ENCODE measurements at places on chromosomes 7 and 10.
A peak's percentile ranks its signal among the peaks of the same experiment; 100 is the strongest.

- peak; percentile 46 for DNase-seq
Observed at GRCh38 chr10:128629111-128630096, 503.2 kb upstream of the MKI67 start.

DNA sequence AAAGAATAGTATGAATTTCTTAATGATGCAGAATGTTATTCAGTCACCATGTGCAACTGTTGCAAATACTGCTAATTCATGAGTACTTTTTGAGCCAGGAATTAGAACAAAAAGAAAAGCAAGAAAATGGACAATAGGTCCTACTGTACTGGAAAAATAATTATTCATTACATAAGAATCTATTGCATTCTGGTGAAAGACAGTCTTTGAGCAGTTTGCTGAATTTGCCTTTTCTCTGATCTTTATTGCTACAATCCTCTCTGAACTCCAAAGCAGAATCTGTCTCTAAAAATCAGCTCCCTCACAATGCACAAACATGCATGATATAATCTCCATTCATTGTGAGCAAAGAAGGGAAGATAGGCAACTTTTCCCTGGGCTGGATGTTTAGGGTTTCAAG is 12.8 kb downstream of the IFIT2 start:
- no peak for DNase-seq

DNA sequence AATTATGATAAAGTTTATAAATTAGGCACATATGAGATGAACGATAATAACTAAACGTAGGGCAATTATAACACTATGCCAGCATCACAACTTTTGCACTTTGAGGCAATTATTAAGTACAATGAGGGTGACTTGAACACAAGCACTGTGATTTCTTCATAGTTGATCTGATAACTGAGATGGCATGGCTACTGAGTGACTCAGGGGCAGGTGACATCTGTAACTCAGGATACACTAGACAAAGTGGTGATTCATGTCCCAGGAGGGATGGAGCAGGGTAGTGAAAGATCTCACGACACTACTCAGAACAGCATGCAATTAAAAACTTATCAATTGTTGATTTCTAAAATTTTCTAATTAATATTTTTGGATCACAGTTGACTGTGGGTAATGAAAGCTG is 98.3 kb upstream of the ARHGAP21 start:
- DNase-seq = peak; percentile 31

DNA sequence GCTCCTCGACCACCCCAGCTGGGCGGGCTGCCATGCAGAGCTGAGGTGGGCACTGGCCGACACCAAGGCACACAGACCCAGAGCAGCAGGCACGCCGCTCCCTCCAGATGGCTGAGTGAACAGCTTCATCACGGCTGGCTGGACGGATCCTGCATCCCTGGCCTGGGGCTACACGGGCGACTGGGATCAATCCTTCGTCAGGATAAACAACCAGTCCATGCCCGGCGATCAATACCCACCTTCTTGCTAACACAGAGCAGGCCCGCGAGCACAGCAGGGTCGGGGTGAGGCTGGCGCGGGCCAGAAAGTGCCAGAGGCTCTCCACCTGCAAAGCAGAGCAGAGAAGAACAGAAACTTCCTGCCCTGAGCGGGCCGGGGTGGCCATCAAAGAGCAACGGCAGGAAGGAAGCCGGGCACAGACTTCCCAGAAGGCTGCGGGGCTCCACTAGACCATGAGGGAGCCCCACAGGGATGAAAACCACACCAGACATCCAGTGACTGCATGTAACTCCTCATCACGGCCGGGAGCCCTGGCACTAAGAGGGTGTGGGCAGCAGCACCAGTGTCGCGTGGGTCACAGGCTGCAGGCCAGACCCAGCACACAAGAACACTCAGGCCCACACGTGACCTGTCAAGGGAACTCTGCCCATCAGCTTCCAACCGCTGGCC is 166.4 kb downstream of the MAD1L1 start:
- no peak for DNase-seq

- DNase-seq = peak; percentile 92
Observed at GRCh38 chr7:68269405-68269804, 1272.8 kb downstream of the TYW1 start.

- DNase-seq = no peak
Observed at GRCh38 chr7:30941582-30942323, 22.0 kb upstream of the GHRHR start.

- no peak for DNase-seq
Observed at GRCh38 chr7:100629117-100629716, 12.1 kb downstream of the TFR2 start.

DNA sequence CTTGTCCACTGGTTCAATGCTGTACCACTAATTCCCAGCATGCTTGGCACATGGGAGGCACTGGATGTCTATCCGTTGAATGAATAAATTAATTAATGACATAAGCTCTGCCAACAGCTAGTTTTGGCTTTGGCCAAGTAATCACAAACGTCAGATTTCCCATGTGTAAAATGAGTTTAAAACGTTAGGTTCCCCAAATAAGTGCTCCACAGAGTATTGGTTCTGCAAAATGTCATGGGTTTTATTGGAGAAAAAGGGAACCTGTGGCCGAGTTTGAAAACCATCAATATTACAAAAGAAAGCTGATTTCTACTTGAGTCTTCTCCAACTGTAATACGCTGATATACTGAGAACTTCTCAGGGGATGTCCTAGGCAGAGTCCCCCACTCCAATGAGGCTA is 23.2 kb downstream of the ELMO1 start:
- DNase-seq = no peak

DNA sequence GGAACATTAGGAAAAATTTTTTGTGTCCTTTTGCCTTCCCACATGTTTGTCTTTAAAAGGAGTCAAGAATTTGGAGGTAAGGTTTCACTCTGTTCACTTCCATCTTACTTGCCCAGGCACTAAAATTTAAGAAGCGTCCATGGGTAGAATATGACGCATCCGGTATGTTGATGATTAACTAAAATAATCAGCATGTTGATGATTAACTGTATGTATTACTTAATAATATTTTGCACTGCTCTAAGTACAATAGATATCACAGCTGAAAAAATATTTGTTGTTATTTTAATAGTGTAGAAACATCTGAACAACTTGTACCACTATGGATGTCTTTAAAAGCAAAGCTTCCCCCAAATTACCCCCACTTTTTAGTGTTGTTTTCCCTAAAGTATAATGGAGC is 11.5 kb downstream of the ANKRD22 start:
- no peak for DNase-seq

- DNase-seq = peak; percentile 95
Observed at GRCh38 chr10:6218692-6219493, 16.2 kb downstream of the PFKFB3 start.

DNA sequence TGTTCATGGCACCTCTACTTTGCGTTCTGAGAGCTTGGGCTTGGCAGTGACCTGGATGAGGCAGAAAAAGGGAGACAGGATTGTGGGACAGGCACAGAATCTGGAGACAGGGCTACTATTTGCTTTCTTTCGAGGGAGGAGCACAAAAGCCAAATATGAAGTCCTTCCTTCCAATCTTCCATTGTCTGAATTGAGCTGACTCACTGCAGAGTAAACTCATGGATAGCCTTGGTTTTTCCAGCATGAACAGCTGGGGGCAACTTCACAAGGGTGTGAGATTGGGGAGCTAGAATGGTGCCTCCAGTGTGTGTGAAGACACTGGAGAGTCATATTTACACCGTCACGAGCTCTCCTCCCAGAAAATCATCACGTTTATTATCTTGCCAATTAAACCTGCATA is 55.6 kb upstream of the NRP1 start:
- DNase-seq = no peak

GRCh38 chr7:121420976-121421375 is 24.9 kb upstream of the FAM3C start:
- no peak for DNase-seq

- no peak for DNase-seq
Observed at GRCh38 chr7:94160719-94161435, 156.7 kb upstream of the BET1 start.

GRCh38 chr7:8357536-8357935 is 75.9 kb upstream of the NXPH1 start:
- no peak for DNase-seq

DNA sequence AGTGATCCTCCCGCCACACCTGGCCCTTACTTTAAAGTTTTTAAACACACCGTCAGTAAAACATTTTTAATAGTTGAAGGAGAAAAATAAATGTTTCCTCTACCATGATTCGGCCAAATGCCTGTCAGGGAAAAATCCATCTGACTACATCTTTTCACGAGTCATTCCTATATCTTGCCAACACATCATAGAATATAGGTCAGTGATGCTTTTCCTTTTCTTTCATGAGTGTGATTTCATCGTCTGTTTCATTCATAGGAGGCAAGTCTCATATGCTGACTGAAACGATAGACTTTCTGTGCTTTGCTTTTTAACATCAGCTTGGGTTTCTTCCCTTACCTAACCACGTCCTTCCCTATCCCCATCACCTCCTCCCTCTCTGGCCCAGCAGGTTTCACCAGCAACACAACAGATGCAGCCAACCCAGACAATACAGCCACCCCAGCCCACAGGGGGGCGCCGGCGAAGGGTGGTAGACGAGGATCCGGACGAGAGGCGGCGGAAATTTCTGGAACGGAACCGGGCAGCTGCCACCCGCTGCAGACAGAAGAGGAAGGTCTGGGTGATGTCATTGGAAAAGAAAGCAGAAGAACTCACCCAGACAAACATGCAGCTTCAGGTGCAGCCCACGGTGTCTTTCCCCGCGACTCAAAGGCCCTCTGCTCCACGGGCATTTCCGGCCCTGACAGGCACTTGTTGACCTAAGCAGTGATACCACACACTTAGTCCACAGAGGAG is 149.2 kb downstream of the TRIL start:
- DNase-seq = peak; percentile 73

GRCh38 chr7:150358433-150358832 is 10.2 kb upstream of the REPIN1 start:
- no peak for DNase-seq

DNA sequence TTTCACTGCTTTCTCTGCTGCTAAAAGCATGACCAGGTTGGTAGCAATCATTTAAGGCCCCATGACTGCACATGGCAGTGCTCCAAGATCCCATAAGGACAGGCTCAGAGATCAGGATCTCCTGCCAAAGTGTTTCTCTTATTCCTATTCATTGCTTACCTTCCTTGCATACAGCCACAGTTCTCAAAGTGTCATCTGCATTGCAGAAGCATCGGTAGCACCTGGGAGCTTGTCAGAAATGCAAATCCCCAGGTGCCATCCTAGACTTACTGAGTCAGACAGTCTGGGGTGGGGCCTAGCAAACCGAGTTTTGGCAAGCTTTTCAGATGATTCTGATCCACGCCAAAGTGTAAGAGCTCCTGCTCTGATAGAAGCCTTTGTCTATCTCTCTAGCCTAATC is 489.0 kb upstream of the AUTS2 start:
- no peak for DNase-seq

- DNase-seq = no peak
Observed at GRCh38 chr7:132045481-132045980, 489.1 kb upstream of the PODXL start.

DNA sequence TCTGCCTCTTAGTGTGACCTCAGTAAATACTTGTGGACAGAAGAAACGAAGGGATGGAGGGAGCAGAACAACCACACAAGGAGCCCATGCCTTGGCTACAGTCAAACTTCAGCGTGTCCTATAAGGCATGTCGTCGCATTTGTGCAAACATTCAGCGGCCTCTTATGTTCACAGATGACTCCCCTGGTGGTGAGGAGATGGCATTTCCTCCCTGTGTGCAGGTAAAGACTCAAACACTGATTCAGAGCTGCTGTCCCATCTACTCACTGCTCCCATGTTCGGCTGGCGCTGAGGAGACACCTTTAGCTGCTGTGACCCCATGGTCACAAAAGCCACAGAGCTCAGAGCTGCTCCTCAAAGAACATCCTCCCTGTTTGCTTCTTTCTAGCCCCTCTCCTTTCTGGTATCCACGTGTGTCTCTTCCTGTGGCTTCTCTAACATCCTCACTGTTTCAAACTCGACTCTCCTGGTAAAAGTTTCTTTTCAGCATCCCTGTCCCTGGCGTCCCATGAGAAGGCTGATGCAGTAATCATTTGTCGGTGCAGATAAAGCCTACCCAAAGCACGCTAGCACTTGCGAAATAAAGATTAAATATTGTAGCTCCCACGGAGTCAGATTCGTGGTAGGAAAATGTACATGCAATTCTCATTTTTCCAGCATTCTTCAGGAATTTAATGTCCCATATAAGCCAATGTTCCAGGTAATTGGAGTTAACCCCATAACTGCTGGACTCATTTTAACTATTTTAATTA is 124.9 kb upstream of the NEBL start:
- DNase-seq = no peak

DNA sequence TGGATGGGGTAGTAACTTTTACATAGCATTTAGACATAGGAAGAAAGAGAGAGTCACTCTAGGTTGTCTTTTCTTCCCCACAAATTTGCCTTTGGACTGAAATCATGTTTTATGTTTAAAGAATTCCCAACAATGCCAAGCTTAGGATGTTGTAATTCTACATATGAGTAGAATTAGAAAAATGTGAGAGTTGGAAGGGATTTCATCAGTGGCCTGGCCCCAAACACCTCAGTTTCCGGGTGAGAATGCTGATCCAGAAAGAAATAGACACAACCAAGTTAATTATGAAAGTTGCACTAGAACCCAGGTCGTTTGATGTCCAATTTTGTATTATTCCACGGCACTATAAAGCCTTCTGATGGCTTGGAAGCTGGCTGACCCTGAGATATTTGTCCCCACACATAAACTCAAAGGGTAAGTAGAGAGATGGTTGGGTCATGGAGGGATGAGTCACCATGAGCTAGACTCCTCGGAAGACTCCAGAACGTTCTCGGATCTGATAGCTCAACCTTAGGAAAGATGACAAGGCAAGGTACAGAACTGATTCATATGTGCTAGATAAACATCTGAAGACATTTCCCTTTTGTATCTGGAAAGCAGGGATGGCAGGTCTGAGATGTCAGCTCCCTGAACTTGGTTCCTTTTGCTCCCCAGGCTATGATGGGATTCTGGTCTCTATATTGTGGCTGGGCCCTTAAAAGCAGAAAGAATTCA is 48.8 kb upstream of the SLC35B4 start:
- DNase-seq = peak; percentile 55

DNA sequence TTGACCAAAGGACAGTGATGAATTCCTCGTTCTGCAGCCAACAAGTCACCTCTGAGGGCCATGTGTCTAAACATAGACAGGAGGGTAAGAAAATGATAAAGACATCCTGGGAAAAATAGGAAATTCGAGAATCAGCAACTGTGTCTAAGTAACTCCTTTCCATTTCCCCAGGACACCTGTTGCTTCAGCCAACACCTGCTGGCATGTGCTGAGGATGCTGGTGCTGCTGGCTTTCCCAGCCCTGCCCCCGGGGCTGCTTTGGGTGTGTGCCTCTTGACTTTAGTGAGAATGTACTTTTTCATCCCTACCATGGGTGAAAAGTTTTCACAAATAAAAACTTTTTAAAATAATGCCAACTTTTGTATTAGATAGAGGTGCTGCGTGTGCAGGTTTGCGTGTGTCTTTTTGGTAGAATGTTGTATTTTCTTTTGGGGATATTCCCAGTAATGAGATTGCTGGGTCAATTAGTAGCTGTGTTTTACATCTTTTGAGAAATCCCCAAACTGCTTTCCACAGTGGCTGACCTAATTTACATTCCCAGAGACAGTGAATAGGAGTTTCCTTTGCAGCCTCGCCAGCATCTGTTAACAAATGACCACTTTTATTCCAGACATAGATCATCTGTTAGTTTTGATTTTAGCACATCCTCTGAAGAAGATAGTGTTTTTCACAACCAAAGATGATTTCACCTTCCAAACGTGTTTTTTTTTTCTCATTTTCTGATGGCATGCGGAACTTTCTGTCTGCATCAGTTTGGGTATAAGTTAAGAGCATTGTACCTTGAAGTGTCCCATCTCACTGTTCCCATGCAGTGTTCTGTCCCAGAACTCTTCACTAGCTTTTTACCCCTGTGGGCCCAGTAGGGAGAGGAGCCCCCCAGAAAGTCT is 104.2 kb upstream of the ACBD5 start:
- DNase-seq = no peak
